ENCODE measurements at places on chromosomes 7 and 10.

DNA sequence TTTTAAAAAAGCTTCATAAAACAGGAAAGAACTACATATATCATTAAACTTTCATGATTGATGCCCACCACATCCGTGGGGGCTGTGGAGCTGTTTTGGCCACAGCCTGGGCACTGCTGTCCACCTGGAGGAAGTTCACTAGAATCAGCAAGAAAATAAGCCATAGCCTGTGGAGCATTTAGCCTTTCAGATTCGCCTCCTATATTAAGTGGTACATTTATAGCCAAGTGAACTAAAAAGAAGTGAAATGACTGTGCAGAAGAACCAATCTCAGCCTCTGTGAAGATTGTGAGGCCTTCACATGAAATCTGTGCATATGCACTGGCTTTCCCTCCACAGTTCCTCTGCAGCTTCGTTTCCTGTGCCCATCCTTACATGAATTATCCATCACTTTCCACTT, 23.5 kb downstream of the WNT16 start:
- no peak for DNase-seq

DNA sequence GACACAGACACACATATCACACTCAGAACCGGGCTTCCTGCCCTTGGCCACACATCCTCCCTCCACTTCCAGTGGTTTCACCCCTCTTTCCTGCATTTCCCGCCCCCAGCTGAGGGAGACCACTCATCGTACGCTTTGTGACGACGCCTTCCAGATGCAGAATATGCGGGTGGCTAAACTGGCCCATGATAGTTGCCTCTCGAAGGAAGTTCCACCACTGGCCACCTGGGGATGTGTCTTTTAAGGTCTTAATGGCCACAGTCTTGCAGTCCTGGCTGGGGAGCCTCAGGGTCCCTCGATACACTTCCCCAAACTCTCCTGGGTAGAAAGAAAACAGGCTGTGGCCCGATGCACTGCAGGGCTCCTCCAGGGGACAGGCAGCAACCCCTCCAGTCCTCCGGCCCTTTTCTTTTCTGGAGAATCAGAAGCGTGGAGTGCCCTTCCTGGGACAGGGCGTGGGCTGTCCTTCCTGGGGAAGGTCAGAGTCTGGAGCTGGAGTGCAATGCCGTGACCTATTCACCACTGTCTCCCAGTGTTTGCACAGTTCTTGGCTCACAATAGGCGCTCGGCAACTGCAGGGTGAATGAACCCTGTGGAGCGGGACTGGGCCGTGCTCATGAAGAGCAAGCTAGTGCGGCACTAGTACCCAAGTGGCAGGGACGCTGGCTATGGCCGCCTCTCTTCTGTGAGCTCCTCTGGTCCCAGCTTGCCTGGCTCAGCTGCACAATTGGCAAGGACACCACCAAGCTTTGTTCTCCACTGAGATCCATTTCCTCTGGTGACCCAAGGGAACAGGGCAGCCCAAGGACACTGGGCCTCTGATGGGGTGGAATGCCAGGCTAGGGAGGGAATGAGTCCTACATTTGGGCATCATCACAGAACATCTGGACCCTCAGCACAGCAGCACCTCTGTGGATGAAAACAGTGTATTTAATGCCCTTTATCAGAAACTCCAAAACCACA, 13.2 kb downstream of the EPHA1 start:
- DNase-seq, result no peak

DNA sequence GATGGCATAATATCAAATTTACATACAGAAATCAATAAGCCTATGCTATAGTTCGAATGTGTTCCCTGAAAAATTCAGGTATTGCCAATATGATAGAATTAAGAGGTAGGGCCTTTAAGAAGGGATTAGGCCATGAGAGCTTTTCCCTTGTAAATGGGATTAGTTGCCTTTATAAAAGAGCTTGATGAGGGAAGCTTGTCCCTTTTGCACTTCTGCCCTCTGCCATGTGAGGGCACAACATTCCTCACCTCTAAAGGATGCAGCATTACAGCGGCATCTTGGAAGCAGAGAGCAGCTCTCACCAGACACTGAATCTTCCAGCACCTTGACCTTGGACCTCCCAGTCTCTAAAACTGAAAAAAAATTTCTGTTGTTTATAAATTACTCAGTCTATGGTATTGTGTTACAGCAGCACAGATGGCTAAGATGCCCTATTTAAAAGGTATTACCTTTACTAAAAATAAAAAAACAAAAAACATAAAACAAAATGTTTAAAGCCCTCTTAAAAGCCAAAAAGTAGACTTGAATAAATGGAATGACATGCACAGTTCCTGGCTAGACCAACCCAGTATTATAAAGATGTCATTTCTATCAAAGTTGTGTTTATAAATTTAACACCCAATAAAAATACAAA, 909.6 kb downstream of the REEP3 start:
- no peak for DNase-seq

DNA sequence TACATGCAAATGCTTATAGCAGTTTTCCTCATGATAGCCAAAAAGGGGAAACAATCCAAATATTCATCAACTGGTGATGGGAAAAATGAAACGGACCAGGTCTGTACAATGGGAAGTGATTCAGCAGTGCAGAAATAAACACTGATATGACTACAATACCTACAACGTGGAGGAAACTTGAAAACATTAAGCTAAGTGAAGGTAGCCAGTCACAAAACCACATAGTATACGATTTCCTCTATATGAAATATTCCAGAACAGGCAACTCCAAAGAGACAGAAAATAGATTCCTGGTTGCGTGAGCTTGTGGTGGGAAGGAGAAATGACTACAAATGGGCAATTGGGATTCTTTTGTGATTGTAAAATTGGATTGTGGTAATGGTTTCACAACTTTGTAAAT, 263.1 kb upstream of the PITRM1 start:
- DNase-seq, result no peak

DNA sequence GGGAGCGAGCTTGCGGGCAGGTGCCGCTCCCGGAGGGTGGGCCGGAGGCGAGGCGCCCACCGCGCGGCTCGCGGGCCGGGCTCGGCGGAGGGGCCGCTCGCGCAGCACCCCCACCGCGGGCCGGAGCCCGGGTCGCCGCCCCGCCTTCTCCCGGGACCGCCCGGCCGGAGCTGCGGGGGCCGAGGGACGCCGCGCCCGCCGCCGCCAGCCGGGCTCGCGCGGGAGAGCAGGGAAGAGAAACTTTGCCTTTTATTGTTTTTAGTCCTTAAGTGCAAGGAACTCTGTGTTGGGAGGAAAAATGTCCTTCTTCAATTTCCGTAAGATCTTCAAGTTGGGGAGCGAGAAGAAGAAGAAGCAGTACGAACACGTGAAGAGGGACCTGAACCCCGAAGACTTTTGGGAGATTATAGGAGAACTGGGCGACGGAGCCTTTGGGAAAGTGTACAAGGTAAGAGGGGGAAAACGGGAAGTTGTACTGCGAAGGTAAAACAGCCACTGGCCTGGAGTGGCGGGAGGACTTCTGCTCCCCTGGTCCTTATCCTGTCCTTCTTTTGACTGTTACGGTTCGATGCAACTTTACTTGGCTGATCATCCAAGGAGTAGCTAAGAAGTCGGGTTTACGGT, 620 bp downstream of the SLK start:
- DNase-seq, result peak; percentile 3

- no peak for DNase-seq
Measured at GRCh38 chr7:150826061-150826849, 25.7 kb downstream of the TMEM176A start.

DNA sequence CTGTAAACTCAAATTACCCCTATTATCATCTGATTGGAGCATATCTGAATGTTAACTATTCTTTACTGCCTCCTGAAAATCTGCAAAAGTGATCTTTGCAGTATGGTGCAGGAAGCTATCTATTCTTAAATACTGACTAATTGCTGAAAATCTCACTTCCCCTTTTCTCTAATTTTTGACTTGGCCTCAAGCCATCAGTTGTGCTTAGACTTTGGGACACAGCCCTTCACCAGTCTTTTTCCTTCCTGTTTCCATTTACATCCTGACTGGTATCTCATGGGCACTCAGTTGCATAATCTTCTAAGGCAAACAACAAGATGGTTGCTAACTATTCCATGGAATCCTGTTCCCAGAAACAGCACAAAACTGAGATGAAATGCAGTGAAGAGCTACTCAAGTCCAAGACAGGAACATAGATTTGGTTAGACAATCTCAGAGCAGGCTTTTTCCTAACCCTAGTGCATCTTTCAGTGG, 228.5 kb downstream of the SORCS1 start:
- no peak for DNase-seq

- DNase-seq, result peak; percentile 50
Measured at GRCh38 chr7:149496642-149497391, 792 bp downstream of the ZNF746 start.

- no peak for DNase-seq
Measured at GRCh38 chr10:92076722-92077121, 153.2 kb downstream of the BTAF1 start.

DNA sequence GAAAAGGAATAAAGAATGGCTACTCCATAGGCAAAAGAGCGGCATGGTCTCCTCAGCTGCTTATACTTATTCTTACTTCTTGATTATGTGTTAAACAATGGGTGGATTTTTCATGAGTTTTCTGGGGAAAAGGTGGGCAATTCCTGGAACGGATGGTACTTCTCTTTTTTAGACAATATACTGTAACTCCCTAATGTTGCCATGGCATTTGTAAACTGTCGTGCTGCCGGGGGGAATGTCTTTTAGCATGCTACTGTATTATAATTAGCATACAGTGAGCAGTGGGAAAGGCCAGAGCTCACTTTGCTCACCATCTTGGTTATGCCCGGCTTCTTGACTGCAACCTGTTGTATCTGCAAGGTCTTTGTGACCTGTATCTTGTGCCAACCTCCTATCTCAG, 372.1 kb upstream of the AKR1E2 start:
- no peak for DNase-seq

GRCh38 chr7:106792233-106792926, 72.7 kb upstream of the PIK3CG start:
- no peak for DNase-seq

DNA sequence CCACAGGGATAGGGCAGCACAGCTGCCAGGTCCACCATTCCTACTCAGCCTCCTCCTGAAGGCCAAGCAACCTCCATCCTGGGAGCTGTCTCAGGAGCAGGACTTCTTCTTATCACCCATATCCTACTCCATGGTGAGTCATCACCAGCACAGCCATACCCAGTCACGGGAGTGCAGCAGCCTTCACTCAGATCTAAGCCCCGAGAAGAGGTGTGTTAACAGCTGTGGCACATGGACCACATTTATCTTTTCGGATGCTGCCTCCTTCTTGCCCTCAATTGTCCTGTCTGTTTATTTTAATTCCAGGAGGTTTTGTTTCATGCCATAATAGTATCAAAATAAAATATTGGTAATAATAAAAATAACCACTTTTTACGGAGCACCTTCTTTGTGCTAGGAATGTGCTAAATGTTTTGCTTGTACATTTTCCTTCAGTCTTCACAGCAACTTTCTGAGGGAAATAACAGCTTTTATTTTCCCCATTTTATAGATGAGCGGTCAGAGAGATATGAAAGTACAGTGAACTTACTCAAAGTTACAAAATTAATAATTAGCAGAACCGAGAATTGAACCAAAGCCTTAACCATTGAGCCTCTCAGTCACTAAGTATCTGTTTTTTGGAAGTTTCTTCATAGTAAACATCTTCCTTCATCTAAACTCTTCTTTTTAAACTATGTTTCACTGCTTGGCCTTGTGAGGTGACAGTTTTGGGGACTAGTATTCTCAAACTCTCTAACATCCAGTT, 2.5 kb upstream of the KEL start:
- no peak for DNase-seq

- DNase-seq, result no peak
Measured at GRCh38 chr10:76902949-76903348, 734.7 kb downstream of the KCNMA1 start.

GRCh38 chr7:97439637-97440214, 292.2 kb upstream of the TAC1 start:
- no peak for DNase-seq

DNA sequence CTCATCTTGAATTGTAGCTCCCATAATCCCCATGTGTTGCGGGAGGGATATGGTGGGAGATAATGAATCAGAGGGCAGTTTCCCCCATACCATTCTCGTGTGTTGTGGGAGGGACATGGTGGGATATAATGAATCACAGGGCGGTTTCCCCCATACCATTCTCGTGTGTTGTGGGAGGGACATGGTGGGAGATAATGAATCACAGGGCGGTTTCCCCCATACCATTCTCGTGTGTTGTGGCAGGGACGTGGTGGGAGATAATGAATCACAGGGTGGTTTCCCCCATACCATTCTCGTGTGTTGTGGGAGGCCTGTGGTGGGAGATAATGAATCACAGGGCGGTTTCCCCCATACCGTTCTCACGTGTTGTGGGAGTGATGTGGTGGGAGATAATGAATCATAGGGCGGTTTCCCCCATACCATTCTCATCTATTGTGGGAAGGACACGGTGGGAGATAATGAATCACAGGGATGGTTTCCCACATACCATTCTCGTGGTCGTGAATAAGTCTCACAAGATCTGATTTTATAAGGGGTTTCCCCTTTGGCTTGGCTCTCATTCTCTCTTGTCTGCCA, 271.0 kb downstream of the MAD1L1 start:
- peak; percentile 53 for DNase-seq

DNA sequence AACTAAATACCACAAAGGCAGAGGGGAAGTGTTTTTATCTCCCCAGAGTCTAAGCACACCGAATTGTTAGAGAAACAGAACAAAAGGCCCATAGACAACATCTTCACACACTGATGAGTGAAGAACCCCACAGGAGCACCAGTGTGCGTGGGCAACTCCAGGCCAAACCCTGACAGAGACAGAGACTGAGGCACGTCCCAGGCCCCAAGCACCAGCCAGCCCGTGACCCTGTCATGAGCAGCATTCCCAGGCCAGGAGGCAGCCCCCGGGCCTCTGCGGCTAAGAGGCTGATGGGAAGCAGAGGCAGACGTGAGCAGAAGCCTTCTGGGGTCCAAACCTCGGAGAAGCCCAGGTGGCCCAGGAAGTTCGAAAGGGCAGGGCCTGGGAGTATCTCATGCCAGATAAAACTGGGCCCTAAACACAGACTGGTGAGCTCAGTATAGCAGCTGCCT, 184.4 kb downstream of the TCERG1L start:
- no peak for DNase-seq

GRCh38 chr10:129253865-129254179, 213.2 kb upstream of the MGMT start:
- no peak for DNase-seq

DNA sequence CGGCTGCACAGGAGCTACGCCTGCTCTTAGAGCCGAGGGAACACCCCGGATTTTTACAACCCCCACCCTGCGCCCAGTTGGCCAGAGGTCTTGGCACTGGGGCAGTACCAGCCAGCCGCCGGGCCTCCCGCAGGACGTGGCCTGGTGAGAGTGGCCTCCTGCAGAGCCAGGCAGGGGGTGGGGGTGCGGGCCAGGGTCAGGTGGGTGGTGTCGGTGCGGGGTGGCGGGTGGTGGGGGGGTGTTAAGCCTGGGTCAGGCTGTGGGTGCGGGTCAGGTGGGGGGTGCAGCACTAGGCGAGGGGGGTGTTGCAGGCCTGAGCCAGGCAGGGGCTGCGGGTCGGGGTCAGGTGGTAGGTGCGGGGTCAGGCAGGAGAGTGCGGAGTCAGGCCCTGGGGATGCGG, 647 bp downstream of the ECHS1 start:
- no peak for DNase-seq

GRCh38 chr7:16739863-16740622, 13.5 kb upstream of the TSPAN13 start:
- no peak for DNase-seq

Data from CD4-positive, alpha-beta T cell treated with Interleukin-1 beta for 1 hour (primary cell).